Right ventricle myocardium inferior (tissue), 1 donor: ENCODE measurements at places on chromosomes 16 and 17. TPM values are rescaled to one million over a fixed set of nuclear protein-coding genes. Genes with fewer than 3 reads are reported as not detected.
A peak's percentile ranks its signal among the peaks of the same experiment; 100 is the strongest.

GRCh38 chr16:86048882-86049585 is 150.1 kb downstream of the IRF8 start:
- DNase-seq = no peak

Gene ABCA8
- total RNA-seq = 60.3 TPM

DNA sequence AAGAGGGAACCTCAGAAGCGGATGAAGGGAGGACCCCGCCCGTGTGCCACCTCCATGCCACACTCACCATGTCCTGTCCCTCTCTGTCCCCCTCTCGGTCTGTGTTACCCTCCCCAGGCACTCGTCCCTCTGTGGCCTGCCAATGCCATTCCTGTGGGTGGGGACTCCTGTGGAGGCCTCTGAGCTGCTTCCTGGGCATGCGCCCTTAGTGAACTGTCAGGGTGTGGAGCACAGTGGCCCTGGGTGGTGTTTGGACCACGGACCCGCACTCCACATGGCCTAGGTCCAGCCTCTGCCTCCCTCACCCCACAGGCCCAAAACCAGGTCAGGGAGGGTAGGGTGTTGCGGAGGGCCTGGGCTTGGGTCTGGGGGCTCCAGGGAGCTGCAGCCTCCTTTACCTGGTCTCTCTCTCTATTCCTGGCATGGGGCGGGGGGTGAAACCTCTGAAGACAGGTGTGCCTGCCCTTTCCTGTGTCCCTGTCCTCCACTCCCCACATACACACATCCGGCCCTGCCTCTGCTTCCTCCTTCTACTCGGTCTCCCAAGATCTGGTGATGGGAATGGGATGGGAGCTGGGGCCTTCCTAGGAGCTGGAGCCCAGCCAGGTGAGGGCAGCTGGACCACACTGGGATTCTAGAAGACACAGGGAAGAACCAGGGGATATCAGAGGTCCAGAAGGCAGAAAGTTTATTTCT is 11.5 kb upstream of the PKMYT1 start:
- DNase-seq = no peak

DNA sequence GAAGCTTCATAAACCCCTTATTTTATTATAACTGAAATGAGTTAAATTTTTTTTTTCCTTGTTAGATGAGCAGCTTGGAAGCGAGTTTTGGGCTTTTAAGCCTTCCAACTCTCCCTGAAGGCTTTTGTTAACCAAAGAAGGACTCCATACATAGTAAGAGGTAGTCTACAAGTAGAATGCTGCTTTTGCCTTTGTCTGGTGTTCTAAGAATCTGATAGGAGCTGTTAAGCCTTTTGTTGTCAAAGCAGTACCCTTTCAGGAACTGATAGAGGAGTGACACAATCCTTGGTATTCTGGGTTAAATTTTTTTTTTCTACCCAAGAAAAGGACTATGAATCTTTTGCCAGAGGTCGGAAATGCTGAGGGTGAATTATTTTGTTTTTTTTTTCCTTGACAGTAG is 26.1 kb downstream of the MAP2K4 start:
- DNase-seq = no peak

Gene TMEM204
- total RNA-seq = 30.7 TPM

- DNase-seq = peak; percentile 39
Measured at GRCh38 chr16:29151317-29151716, 166.5 kb downstream of the LAT start.

GRCh38 chr17:781805-782731 is at the start of the genes GLOD4 and MRM3:
Gene GLOD4 (minus strand): TSS chr17:782280. CDS start chr17:782255, 25 bp downstream.
Gene MRM3 (plus strand): TSS chr17:782353. CDS start chr17:782379, 26 bp downstream.
- peak; percentile 97 for DNase-seq

DNA sequence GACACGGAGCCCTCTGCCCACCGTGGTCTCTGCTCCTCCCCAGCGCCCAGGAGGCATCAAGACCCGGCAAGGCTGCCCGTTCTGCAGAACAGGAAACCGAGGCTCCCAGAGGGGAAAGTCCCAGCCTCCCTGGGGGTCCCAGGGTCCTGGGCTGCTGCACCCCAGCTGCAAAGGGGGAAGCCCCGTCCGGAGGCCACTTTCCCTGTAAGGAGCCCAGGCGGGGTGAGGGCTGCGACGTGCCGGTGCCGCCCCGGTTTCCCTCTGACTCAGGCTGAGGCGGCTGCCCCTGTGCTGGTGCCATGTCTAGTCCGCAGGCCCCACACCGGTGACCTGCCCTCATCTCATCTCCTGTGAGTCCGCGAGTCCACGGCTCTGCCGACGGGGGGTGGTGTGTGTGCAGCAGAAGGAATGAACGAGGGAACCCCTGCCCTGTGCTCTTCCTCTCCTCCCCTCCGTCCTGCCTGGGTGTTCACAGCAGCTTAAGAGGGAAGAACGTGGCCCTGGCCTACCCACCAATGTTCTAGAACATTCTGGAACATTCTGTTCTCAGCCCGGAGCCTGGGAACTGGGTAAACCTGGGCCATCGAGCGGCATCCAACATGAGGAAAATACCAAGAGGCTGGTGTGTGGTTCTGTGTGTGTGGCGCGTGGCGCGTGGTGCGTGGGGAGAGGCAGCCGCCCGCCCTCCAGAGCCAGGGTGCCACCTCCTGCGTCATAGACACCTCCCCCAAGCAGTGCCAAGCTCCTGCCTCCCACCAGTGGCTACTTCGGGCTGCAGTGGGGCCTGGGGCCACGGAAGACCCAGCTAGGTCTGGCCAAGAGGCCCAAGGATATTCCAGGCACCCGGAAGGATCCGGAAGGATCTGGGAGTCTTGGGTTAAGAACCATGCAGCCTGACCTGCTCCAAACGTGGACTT is 7.0 kb upstream of the CBFA2T3 start:
- peak; percentile 49 for DNase-seq

Gene C1QTNF8
- total RNA-seq = 0.19 TPM

Gene SDR42E1
- 0.43 TPM for total RNA-seq

DNA sequence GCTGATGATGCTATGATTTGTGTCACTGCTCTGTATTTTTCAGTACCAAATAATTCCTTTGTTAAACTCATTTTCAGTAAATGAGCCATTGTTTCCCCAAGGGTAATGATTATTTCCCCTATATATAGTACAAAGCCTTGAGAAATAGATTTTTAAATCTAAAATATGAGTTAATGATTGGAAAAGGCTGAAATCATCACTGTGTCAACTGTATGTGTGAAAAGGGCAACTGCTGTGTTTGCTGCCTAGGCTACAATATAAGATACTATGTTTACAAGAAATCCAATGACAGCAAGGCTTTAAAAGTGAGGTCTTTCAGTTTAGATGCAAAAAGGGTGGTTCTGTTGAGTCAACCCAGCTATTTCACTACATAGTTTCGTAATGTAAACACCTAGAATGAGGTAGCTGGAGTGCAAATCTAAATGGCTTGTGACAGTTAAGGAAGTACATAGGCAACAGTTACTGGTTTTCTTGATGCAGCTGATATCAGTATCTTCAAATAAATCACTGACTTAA is 15.3 kb downstream of the NLK start:
- no peak for DNase-seq

Gene SOST
- total RNA-seq = not detected

DNA sequence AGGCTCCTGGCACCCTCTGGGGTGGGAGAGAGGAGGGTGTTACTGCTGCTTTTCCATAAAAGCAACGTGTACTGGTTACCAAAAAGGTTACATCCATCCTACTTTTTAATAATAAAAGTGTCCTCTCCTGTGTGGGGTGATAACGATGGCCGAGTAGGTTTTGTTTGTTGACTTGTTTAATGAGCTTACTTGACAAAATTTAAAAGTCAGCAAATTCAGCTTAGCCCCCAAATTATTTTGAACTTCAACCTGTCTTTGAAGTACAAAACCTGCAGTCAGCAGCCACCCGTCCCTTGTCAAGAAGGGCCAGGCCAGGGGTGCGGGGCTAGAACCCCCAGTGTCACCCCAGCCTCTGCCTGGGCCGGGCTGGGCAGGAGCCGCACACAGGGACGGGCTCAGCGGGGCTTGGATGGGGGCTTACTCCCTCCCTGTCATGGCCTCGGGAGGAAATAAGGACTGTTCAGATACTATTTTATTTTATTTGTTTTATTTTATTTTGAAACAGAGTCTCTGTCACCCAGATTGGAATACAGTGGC is 103.9 kb upstream of the CHMP6 start:
- peak; percentile 25 for DNase-seq

Gene PABPN1L
- total RNA-seq = not detected

- DNase-seq = no peak
Measured at GRCh38 chr16:75265911-75266701, 14.7 kb upstream of the BCAR1 start.

- DNase-seq = no peak
Measured at GRCh38 chr17:28372203-28372944, 880 bp downstream of the SARM1 start.

GRCh38 chr17:6498356-6498755 is 54.1 kb downstream of the PIMREG start:
- DNase-seq = no peak

GRCh38 chr16:57504491-57504890 is 18.2 kb upstream of the DOK4 start:
- DNase-seq = no peak
